ENCODE measurements at places on chromosomes 7 and 10. TPM values are rescaled to one million over a fixed set of nuclear protein-coding genes. Genes with fewer than 3 reads are reported as not detected.
A peak's percentile ranks its signal among the peaks of the same experiment; 100 is the strongest.

DNA sequence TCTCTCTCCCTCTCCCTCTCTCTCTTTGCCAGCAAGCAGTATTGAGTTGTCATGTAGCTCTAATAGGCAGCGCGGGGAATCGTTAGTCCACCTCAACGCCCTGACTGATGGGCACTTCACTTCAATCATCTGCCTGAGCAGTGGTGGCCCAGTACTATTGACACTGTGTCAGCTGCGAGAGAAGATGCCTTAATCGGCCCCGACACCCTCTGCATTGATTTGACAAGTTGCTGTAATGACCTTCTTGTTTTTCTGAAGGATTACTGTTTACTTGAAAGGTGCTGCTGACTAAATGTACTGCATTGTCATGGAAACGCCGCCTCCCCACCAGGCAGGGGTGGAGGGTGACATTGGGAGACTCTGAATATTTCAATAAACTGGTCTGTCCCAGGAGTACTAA lies 913.8 kb downstream of the KCNMA1 start:
- H3K27ac ChIP-seq = no peak overlapping the region
- no peaks in the 10 kb centered on the region for H3K4me1 ChIP-seq
- H3K36me3 ChIP-seq = no peaks in the 10 kb centered on the region
- H3K4me3 ChIP-seq = no peak overlapping the region
- DNase-seq = no peak

CYP2C19 gene
- not detected for polyA plus RNA-seq

DNA sequence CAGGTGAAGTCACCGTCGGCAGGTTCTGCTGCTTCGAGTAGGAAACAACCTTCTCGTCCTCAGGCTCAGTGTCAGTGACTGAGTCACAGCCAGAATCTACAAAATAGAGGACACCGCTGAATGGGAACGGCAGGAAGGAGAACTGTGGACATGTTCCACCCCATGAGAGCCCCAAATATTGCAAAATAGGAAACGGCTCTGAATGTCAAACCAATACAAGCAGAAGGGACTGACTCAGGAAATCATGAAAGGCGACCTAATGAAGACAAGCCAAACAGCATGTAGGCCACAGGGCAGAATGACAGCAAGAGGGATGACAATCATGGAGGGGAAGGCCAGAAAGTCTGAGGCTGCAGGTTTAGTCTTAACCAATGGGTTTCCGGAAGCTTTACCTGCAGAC lies 63.5 kb downstream of the PIK3AP1 start:
- H3K27me3 ChIP-seq = no peaks in the 10 kb centered on the region
- no peak overlapping the region for H3K4me3 ChIP-seq
- no peak overlapping the region for H3K27ac ChIP-seq

GRCh38 chr7:111029574-111030251 lies 61.2 kb upstream of the LRRN3 start:
- H3K4me3 ChIP-seq = no peak overlapping the region
- H3K4me1 ChIP-seq = peaks cover 12% of the 10 kb centered on the region
- no peaks in the 10 kb centered on the region for H3K36me3 ChIP-seq
- H3K27ac ChIP-seq = no peak overlapping the region

UNCX gene
- polyA plus RNA-seq = not detected

DNA sequence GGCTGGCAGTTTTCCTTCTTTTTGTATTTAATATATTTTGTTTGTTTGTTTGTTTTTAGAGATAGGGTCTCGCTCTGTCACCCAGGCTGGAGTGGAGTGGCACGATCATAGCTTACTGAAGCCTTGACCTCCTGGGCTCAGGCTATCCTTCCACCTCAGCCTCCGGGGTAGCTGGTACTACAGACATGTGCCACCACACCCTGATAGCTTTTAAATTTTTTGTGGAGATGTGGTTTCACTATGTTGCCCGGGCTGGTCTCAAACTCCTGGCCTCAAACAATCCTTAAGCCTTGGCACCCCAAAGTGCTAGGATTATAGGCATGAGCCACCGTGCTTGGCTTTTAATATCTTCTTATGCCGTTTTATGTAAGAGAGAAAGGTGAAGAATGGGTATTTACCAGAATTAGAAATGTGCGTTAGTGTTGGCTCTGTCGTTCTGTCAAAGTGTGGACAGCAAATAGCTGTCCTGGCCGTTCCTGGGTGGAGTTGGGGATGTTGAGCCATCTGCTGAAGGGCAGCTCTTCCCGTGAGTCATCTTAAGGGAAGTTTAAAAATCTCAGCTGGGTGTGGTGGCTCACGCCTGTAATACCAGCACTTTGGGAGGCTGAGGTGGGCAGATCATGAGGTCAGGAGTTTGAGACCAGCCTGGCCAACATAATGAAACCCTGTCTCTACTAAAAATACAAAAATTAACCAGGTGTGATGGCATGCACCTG lies 14.8 kb downstream of the OGDH start:
- no peak overlapping the region for H3K4me3 ChIP-seq
- H3K27me3 ChIP-seq = no peaks in the 10 kb centered on the region
- no peak for DNase-seq
- peaks cover 9% of the 10 kb centered on the region for H3K36me3 ChIP-seq
- H3K4me1 ChIP-seq = peaks cover 80% of the 10 kb centered on the region
- peak overlapping the region; percentile 98 for H3K27ac ChIP-seq

DNA sequence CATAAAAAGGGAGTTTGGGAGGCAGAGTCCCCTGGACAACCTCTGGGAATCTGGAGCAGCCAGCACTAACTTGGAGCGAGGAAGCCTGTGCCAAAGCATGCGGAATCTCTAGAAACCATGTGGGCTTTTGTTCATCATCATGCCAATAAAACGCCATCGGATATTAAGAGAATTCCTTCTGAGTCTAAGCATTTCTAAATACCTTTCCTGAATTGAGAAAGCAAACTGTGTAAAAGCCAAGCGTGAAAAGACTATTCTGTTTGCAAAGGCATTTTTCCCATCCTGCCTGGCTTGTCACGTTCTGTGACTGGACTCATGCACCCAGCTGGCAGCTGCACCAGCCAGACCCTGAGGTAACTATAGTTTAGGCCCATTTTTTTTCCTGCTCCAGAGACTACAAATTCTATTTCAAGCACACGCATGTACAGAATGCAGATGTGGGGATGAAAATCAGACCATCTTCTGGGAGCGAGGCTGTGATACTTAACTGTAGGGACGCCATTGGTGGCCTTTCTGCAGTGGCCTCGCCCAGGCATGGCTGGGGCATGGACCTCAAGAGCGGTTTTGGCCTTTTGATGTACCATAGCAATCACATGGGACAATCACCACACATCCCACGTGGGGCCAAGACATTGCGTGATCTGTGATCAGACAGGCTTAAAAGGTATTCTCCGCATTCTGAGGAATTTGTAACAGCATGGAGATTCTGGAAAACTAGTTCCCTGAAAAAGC lies 218.9 kb downstream of the KIAA1217 start:
- H3K4me1 ChIP-seq = no peaks in the 10 kb centered on the region
- no peaks in the 10 kb centered on the region for H3K27me3 ChIP-seq
- no peak overlapping the region for H3K4me3 ChIP-seq
- DNase-seq = no peak
- no peaks in the 10 kb centered on the region for H3K36me3 ChIP-seq
- no peak overlapping the region for H3K27ac ChIP-seq

OPN1SW gene
- not detected for polyA plus RNA-seq
